H1 (cell line): ENCODE measurements at places on chromosomes 3 and 15. TPM values are rescaled to one million over a fixed set of nuclear protein-coding genes. Genes with fewer than 3 reads are reported as not detected.

DNA sequence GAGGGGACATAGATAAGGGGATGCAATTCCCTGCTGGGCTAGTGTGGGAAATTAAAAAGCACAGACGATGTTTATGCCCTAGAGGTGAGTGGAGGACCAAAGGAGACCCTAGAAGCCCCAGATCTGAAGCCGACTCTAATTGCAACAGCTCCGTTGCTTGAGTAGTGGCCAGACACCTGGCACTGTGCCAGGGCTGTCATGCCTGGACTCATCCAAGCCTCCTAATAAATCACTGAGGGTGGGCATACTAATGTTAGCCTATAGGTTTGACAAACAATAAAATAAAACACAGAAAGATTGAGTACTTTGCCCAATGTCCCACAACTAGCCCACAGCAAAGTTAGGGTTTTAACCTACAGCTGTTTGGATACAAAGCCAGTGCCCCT, 25.4 kb upstream of the MRPS22 start:
- no peaks in the 10 kb centered on the region for H3K27me3 ChIP-seq
- H3K4me3 ChIP-seq, result no peak overlapping the region
- no peaks in the 10 kb centered on the region for H3K36me3 ChIP-seq
- DNase-seq, result no peak
- no peaks in the 10 kb centered on the region for H3K4me1 ChIP-seq

DNA sequence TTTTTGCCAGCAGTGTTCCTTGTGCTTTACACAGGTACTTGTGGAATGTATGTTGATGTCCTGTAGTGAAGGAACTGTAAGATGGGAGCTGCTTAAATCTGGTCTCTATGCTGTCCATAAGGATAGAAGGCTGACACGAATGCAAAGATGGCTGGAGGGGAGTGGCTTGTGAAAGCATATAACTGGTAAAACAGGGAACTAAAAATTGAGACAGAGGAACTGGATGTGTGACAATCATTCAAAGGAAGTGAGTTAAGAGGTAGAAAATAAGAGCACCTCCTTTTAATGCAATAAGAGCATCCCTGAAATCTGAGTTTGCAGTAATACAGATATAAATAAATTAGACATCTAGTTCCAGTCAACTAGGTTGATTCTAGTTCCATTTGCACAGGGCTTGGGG, 35.2 kb downstream of the RNF13 start:
- H3K36me3 ChIP-seq, result no peaks in the 10 kb centered on the region

- H3K27ac ChIP-seq, result no peak overlapping the region
- no peak for DNase-seq
- H3K36me3 ChIP-seq, result no peaks in the 10 kb centered on the region
- H3K27me3 ChIP-seq, result no peaks in the 10 kb centered on the region
- H3K4me1 ChIP-seq, result no peaks in the 10 kb centered on the region
These were observed 52.6 kb downstream of the WNT7A start for GRCh38 chr3:13827256-13827655.

GRCh38 chr15:45314960-45315359, 62.9 kb downstream of the SLC28A2 start:
- no peak for DNase-seq
- H3K36me3 ChIP-seq, result no peaks in the 10 kb centered on the region
- no peak overlapping the region for H3K27ac ChIP-seq

DNA sequence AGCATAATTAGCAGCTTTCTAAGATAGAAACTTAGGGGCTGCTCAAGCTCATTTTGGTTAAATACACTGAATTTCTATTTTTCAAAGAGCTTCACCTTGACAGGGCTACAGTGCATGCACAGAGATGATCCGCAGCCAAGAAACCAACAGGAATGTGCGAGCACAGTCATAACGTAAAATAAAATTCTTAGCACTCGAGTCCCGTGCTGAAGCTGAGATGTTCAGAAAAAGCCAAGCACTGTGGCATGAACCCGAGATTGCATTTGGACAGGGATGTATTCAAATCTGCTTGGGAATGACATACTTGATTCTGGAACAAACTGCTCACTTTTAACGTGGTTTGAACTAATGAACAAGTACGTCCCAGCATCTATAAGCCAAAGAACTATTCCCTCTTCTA, 340.3 kb downstream of the FOXP1 start:
- H3K27me3 ChIP-seq, result no peaks in the 10 kb centered on the region
- no peak for DNase-seq
- H3K4me3 ChIP-seq, result no peak overlapping the region
- H3K4me1 ChIP-seq, result peaks cover 33% of the 10 kb centered on the region
- H3K36me3 ChIP-seq, result no peaks in the 10 kb centered on the region
- no peak overlapping the region for H3K27ac ChIP-seq

GRCh38 chr3:157498371-157498770, 4.8 kb downstream of the VEPH1 start:
- no peak overlapping the region for H3K4me3 ChIP-seq
- no peak overlapping the region for H3K27ac ChIP-seq
- H3K4me1 ChIP-seq, result peaks cover 20% of the 10 kb centered on the region; the same call in 1 of the 2 replicates
- H3K27me3 ChIP-seq, result no peaks in the 10 kb centered on the region
- H3K36me3 ChIP-seq, result no peaks in the 10 kb centered on the region
- DNase-seq, result no peak

DNA sequence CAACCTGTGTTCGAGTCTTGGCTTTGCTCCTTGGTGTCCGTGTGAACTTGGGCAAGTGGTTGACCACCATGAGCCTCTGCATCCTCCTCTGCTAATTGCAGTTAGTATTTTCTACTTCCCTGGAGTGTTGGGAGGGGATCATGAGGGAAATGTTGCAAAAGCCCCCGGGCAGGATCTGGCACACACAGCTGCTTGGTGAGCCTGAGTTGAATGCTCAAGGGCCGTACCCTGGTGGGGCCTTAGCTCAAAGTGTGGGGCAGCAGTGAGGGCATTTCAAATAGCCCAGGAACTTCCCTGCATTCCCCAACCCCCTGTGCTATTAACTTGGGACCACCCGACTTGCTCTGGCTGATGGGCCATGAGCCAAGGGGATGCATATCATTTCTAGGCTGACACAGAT, 94.9 kb upstream of the SLC6A11 start:
- H3K4me3 ChIP-seq, result no peak overlapping the region
- no peak overlapping the region for H3K27ac ChIP-seq
- H3K4me1 ChIP-seq, result no peaks in the 10 kb centered on the region
- no peaks in the 10 kb centered on the region for H3K27me3 ChIP-seq

- H3K36me3 ChIP-seq, result no peaks in the 10 kb centered on the region
- DNase-seq, result no peak
- H3K27ac ChIP-seq, result no peak overlapping the region
- H3K4me1 ChIP-seq, result no peaks in the 10 kb centered on the region
- H3K4me3 ChIP-seq, result no peak overlapping the region
These were observed 12.3 kb upstream of the ZBTB38 start for GRCh38 chr3:141356046-141356445.

GRCh38 chr3:121231872-121232271, 313.9 kb downstream of the POLQ start:
- DNase-seq, result no peak
- H3K36me3 ChIP-seq, result no peaks in the 10 kb centered on the region
- H3K4me1 ChIP-seq, result no peaks in the 10 kb centered on the region
- no peaks in the 10 kb centered on the region for H3K27me3 ChIP-seq

DNA sequence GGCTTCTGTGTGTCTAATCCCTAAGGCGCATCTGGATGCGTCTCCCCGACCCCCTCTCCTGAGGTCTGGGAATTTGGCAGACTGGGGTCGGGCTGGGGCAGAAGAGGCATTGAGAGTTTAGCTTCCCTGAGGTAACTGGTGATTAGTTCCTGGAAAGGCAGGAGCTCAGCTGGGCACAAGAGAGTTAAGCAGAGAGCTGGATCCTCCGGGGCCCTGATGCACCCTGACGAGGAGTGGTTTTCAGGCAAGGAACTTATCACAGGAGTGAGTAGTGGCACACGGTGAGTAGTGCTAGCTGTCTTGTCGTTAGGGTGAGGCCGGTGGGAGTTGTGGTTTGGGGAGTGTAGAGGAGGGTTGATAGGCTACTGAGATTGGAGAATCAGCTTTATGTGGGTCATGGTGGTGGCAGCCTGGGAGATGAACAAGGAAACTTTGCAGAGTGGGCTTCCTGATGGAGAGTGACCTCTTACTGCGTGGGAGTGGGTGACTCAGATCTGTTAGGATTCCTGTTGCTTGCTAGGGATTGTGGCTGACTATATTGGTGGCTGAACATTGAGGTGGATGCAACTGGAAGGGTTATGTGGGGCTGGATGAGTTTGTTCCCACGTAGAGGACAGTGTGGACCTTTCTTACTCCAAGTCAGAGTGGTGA, 897 bp downstream of the RAD54L2 start:
- peak; percentile 61 for DNase-seq
- no peaks in the 10 kb centered on the region for H3K27me3 ChIP-seq
- peaks cover 3% of the 10 kb centered on the region for H3K4me1 ChIP-seq
- H3K27ac ChIP-seq, result 0 out of 2 replicates have a peak overlapping the region, but pooled peaks have one; percentile 8

DNA sequence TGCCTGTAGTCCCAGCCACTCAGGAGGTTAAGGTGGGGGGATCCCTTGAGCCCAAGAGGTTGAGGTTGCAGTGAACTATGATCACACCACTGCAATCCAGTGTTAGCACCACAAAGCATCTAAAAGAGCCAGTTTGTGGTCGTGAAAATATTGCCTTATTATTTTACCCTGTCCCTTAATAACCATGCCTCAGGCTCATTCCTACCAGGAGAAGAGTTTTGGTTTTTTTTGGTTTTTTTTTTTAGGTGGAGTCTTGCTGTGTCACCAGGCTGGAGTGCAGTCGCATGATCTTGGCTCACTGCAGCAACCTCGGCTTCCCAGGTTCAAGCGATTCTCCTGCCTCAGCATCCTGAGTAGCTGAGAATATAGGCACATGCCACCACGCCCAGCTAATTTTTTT, 17.9 kb upstream of the AVEN start:
- no peaks in the 10 kb centered on the region for H3K36me3 ChIP-seq
- H3K4me1 ChIP-seq, result no peaks in the 10 kb centered on the region
- H3K27ac ChIP-seq, result no peak overlapping the region
- DNase-seq, result no peak
- H3K27me3 ChIP-seq, result no peaks in the 10 kb centered on the region

- H3K27me3 ChIP-seq, result no peaks in the 10 kb centered on the region
- H3K36me3 ChIP-seq, result no peaks in the 10 kb centered on the region
- peaks cover 18% of the 10 kb centered on the region for H3K4me1 ChIP-seq
- peak; percentile 53 for DNase-seq
- peak overlapping the region; percentile 66 for H3K27ac ChIP-seq
These were observed 28.4 kb upstream of the PIK3CB start for GRCh38 chr3:138862924-138863775.

DNA sequence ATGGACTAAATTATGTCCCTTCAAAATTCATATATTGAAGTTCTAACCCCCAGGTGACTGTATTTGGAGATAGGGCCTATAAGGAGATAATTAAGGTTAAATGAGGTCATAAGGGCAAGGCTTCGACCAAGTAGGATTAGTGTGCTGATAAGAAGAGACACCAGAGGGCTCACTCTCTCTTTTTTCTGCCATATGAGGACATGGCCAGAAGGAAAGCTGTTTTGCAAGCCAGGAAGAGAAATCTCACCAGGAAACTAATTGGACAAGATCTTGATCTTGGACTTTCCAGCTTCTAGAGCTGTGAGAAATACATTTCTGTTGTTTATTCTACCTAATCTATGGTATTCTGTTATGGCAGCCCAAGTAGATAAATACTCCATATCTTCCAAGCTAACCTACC, 503.6 kb upstream of the NAALADL2 start:
- no peak overlapping the region for H3K27ac ChIP-seq
- DNase-seq, result no peak
- no peak overlapping the region for H3K4me3 ChIP-seq

DNA sequence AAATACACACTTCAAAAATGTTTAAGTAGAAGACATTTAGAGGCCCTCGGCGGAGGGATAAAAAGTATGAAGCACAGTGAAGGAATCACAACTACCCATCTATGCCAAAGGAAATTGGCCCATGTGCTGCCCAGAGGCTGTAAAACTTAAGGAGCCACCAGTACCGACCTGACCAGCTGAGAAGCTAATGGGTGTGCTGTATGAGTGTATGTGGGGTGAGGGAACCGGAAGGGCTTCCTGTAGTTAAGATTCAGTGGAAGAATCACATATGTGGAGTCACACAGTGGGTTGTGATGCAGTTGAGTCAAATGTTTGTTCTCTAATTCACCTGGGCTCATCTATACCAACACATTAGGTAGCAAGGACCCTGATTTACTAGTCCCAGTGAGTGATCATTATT, 516.0 kb upstream of the IL12A start:
- DNase-seq, result no peak
- no peaks in the 10 kb centered on the region for H3K27me3 ChIP-seq
- no peak overlapping the region for H3K27ac ChIP-seq
- no peak overlapping the region for H3K4me3 ChIP-seq
- H3K4me1 ChIP-seq, result no peaks in the 10 kb centered on the region

DNA sequence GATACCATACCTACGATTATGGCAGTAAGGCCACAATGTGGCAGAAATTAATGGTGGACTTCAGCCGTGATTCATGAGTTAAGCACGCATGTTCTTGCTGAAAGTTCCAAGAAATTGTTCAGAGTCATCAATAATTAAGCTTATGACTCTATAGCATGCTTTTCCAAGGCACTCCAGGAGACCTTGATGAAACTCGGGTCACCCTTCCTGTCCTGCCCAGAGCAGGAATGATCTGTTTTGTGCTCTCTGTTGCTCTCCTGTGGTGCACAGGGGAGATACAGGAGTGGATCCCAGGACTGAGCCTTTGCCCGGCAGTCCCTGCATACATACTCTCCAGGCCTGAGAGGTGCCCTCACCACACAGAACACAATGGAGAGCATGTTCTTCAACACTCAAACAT, 141.6 kb upstream of the SLC2A2 start:
- no peak overlapping the region for H3K27ac ChIP-seq
- H3K4me3 ChIP-seq, result no peak overlapping the region
- H3K36me3 ChIP-seq, result no peaks in the 10 kb centered on the region
- no peak for DNase-seq

- H3K27ac ChIP-seq, result no peak overlapping the region
- H3K4me1 ChIP-seq, result no peaks in the 10 kb centered on the region
- DNase-seq, result no peak
- no peaks in the 10 kb centered on the region for H3K27me3 ChIP-seq
- H3K36me3 ChIP-seq, result no peaks in the 10 kb centered on the region
- H3K4me3 ChIP-seq, result no peak overlapping the region
These were observed 81.2 kb downstream of the NEK11 start for GRCh38 chr3:131107637-131108433.

- no peak overlapping the region for H3K4me3 ChIP-seq
- no peaks in the 10 kb centered on the region for H3K27me3 ChIP-seq
- DNase-seq, result no peak
These were observed 101.3 kb downstream of the NR2F2 start for GRCh38 chr15:96431786-96432185.

DNA sequence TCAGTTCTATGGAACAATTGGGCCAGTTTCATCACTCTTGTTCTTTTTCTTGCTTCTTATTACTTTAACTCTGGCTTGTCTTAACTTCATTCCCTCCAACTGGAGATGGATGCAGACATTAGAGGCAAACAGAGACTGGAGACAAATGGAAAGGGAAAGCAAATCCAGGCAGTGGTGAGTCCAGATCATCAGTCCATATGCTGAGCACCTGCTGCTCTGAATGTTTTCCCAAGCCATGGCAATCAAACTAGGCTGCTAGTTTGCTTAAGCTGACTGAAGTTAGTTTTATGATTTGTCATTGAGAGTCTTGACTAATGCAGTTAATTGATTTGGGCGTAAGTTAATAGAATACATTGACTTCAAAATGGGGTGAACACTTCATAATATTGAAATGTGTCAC, 41.0 kb upstream of the TBC1D5 start:
- DNase-seq, result no peak
- no peaks in the 10 kb centered on the region for H3K4me1 ChIP-seq
- no peaks in the 10 kb centered on the region for H3K27me3 ChIP-seq
- H3K4me3 ChIP-seq, result no peak overlapping the region
- no peak overlapping the region for H3K27ac ChIP-seq

GATM gene
- total RNA-seq, result 10.0 and 10.2 TPM in 2 replicates

GALNT15 gene
- not detected in 2 replicates for total RNA-seq

ROPN1B gene
- 0.36 TPM in 1 of 2 replicates, not detected in the other for total RNA-seq

HES1 gene
- total RNA-seq, result 12.2 and 12.9 TPM in 2 replicates

ATP8B4 gene
- 0.24 and 0.57 TPM in 2 replicates for total RNA-seq

GCSAM gene
- total RNA-seq, result not detected in 2 replicates

TGM4 gene
- total RNA-seq, result not detected in 2 replicates
